Nucleus accumbens (tissue), 56 donors: ENCODE measurements at places on chromosomes 6 and 20.

- no peak for DNase-seq
Observed at GRCh38 chr6:84835340-84835739, 70.9 kb upstream of the TBX18 start.

DNA sequence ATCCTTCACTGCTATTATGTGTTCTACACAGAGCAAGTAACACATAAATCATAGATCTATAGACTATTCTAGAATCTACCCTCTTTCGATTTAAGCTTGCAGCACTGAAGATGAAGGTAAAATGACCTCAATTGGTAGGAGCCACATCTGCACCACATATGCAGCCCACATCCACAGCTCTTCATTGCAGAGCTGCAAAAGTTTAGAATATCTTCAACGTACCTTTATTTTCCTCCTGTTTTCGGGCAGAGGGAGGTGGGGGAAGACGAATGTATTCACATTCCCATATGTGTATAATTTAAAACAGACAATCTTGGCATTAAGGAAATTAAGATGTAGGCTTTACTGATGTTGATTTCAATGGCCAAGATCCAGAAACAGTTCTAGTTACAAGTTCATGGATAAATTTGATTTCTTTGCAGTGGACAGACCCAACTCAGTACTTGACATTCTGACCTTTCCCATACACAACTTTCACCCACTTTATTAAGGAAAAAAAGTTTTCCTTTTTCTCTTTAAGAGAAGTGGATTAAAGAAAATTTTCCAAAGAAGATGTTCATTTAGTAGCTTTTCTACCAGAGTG lies 14.0 kb downstream of the EPB41L2 start:
- DNase-seq = no peak

DNA sequence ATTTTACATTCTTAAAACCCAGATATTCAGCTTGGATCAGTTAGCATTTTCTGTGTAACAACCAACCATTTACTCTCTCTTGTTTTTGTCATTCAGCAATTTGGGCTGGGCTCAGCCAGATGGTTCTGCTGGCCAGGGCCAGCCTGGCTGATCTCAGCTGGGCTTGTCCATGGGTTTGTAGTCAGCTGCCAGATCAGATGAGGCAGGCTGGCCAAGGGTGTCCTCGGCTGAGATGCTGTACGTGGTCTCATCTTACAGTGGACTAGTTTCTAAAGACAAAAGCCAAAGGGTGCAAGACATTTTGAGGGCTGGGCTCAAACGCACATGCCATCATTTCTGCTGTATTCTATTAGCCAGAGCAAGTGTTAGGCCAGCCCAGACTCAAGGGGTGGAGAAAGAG lies 16.0 kb upstream of the FAM210B start:
- DNase-seq = no peak

DNA sequence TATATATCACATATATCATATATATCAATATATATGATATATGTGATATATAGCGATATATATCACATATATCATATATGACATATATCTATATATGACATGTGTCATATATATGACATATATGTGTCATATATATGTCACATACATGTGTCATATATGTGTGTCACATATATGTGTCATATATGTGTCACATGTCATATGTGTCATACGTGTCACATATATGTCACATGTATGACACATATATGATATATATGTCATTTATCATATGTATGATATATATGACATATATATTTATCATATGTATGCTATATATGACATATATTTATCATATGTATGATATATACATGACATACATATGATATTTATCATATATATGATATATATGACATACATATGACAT lies 27.6 kb upstream of the ZNF292 start:
- no peak for DNase-seq

DNA sequence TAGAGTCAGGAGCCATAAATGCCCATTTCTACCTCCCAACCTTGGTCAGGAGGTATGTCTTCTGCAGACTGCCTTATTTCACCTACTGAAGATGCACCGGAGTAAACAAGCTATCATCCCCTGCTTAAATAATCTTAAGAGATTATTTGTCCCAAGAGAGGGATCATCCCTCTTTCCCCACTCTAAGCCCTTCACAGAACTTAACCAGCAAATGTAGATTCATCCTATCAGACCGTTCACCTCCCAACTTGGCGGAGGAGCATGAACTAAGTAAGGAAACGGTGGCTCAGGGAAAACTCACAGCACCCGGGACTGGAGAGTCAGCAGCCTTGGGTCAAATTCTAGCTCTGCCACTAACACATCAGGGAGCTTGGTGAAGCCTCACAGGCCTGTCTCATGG lies 115.3 kb downstream of the TRERF1 start:
- no peak for DNase-seq

- DNase-seq = no peak
Observed at GRCh38 chr6:144662812-144663365, 377.8 kb downstream of the UTRN start.

- DNase-seq = no peak
Observed at GRCh38 chr6:68559716-68560115, 75.4 kb upstream of the ADGRB3 start.

DNA sequence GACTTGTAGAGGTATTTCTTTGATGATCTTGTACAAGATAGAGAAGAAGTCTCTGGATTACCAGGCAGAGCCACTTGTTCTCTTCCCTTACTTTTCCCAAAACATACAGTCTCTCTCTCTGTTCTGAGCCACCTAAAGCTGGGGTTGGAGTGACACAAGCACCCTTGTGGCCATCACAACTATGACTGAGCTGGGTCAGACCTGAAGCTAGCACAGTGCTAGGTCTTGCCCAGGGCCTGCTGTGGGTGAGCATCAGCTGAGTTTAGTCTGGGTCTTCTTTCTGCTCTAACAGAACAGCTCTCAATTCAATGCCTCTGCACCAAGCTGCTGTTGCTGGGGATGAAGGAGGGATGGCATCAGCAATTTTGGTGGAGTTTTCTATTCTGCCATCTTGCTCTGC lies 110.2 kb downstream of the HTR1B start:
- DNase-seq = no peak

GRCh38 chr6:121616406-121616805 lies 181.0 kb downstream of the GJA1 start:
- DNase-seq = no peak

- no peak for DNase-seq
Observed at GRCh38 chr6:33908025-33908424, 104.2 kb upstream of the MLN start.

- DNase-seq = no peak
Observed at GRCh38 chr6:158284007-158284875, 28.0 kb upstream of the TULP4 start.

- no peak for DNase-seq
Observed at GRCh38 chr6:136039185-136039584, 187.7 kb downstream of the PDE7B start.

DNA sequence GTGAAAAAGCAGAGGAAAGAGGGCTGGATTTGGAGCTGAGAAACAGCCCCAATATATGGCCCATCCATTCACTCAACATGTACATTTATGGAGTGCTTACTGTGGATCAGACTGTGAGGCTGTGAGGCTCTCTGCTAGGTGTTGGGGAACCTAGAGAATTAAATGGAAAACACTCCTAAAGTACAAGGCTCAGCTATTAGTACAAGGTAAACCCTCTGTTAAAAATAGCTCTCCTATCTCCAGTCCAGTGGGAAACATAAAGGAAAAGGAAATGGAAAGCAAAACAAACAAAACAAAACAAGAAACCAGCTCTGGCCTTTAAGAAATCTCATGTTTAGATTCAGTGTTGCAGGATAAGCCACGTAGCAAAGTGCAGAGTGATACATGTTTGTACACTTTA lies 35.0 kb downstream of the LY86 start:
- DNase-seq = no peak

DNA sequence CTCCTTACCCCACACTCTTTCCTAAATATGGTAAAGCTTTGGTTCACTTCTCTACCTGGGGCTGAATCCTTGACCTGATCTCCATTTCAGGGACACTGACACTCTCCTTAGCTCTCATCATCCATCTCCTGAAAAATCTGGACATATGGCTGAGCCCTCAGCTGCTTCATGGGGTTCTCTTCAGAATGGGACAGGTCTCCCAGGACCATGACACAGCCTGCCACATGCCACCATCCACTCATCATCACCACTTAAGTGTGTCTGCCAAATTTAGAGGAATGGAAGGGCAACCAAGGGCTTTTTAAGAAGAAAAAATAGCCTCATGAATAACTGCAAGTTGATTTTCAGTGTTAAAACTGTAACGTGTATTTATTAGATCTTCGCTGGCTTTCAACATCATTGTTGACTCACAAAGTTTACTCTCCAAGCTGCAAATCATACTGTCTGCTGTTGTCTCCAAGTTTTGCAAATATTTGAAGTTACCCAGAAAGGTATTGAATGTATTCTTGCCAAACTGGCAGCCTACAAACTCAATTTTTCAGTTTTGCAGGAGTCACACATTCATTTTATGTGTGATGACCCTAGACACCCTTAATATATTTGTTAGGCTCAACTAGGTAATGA lies 41.1 kb downstream of the HS3ST5 start:
- no peak for DNase-seq

- DNase-seq = no peak
Observed at GRCh38 chr6:143594647-143595046, 83.1 kb upstream of the PHACTR2 start.
